ENCODE measurements at places on chromosomes 16 and 17.

- DNase-seq, result no peak
Measured at GRCh38 chr17:76427501-76428231, 25.3 kb downstream of the UBE2O start.

DNA sequence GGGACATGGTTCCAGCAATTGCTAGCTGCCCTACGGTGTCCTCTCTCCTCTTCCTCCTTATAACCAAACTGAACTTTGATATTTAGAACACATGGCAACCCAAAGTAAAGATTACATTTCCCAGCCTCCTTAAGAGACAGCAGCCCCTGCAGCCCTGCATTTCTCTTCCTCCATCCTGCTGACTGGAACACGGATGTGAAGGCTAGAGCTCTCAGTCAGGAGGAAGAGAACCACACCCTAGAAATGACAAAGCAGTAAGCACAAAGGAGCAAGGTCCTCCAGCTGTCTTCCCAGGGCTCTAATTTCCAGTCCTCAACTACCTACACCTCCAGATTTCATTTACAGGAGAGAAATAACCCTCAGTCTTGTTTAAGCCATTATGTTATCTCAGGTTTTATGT lies 10.9 kb downstream of the DYNC1LI2 start:
- DNase-seq, result no peak

DNA sequence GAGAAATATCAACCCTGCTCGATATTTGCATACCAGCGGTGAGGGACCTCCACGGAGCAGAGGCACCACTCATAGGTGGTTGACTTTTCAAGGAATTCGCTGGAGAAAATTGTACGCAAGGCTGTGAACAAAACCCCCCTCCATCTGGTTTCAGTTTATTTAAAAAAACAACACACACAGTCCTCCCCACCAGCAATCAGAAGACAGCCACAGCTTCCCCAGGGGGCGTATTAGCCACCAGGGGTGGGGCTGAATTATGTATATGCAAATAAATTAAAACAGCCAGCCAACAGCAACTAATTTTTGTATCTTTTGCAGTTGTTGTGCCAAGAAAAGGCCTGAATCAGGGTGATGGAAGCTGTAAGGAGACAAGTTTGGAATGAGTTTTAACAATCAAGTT lies 5.9 kb upstream of the HSD11B2 start:
- DNase-seq, result no peak

GRCh38 chr16:85571813-85572619 lies 41.1 kb upstream of the GSE1 start:
- no peak for DNase-seq

DNA sequence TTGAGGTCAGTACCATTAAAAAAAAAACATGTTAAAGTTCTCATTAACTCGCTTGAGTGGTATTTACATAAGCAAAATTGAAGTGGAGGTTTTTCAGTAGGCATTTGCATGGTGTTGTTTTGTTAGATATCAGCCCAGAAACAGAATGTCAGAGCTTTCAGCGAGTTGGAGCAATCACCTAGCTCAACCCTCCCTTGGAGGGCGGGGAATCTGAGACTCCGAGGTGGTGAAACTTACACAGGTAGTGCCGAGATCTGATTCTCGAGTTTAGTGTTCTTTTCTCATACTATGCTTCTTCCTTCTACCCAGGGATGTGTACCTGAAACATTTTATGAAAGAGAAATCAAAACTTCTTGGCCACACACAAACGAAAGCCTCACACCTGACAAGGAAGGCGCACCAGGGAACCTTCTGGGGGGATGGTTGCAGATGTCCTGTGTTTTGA lies 6.6 kb downstream of the SEC14L1 start:
- no peak for DNase-seq

- no peak for DNase-seq
Measured at GRCh38 chr17:56815711-56816110, 18.0 kb downstream of the C17orf67 start.

DNA sequence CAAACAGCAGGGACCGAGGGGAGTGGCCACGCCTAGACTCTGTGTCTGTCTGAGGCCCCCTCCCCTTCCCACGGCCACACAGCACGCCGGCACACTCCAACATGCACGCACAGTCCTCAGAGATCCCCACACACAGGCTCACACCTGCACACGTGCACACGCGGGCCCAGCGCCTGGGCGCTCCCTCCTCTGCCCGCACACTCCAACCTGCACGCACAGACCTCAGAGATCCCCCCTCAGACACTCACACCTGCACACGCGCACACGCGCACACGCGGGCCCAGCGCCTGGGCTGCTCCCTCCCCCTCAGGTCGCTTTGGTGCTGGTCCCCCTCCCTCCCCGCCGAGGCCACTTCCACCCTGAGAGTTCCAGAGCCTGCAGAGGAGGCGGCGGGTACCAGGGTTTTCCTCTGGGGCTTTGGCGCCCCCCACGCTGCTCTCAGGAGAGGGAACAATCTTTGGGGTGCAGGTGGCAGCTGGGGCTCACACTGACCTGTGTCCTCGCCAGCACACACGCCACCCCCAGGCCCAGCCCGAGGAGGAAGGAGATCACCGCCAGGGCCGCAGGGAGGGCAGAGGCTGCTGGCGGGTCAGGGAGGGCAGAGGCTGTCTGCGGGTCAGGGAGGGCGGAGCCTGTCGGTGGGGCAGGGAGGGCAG lies 1.6 kb downstream of the CD7 start:
- peak; percentile 52 for DNase-seq

DNA sequence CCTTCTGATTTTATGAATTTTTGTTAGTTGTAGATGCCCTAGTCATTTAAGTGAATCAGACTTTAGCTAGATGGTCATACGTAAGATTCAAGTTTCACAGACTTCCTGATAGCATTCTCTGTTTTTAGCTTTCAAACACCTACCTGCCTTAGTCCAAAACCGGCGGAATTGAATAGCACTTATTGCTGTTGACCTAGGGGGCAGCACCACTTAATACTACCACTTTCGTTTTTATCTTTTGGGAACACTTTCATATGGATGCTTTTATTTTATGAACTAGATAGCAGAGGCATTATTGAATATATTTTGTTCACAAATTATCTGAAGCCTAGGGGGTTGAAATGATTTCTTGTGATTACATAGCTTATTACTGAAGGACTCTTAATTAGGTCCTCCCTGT lies 31.5 kb downstream of the TADA2A start:
- DNase-seq, result no peak

- DNase-seq, result no peak
Measured at GRCh38 chr16:10679921-10680320, 14.8 kb downstream of the TEKT5 start.

GRCh38 chr17:61124562-61124961 lies 275.1 kb upstream of the TBX2 start:
- no peak for DNase-seq

GRCh38 chr17:81509972-81510784 lies 2.4 kb downstream of the ACTG1 start:
- no peak for DNase-seq

DNA sequence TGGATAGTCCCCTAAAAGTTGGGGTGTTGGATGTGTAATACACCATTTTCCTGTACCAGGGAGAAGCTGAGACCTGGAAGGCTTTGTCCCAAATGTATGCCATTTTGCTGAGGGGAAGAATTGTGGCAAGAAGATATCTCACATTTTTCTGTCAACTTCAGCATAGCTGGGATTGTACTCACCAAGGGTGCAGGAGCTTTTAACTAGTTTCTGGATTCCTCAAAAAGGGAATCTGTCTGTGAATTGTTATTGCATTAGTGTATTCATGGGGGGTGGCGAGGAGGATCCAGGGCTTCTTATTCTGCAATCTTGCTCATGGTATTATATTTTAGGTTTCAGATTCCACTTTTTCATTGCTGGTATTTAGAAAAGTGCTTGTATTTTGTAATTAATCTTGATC lies 208.2 kb upstream of the MYOCD start:
- DNase-seq, result no peak
